ENCODE measurements at places on chromosomes 2 and 18.

DNA sequence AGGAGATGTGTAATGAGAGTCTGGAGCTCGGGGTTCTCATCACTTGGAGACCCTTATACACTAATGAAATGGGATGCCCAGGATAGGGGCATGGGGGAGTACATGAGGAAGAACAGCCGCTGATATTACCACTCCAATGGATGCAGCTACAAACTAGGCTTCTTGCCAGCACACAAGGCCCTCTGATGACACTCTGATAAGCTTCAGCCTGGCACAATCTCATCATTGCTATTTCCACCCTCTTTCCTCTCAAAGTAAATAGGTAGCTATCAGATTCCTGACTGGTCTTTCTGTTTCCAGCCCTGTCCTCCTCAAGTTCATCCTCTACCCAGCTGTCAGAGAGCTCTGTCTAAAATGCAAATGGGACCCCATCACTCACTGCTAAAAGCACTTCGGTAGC, 103.0 kb downstream of the GPR39 start:
- DNase-seq: no peak

- no peak for DNase-seq
Measured at GRCh38 chr18:73681398-73681797, 466.2 kb downstream of the FBXO15 start.

GRCh38 chr2:20486571-20486970, 39.7 kb downstream of the RHOB start:
- no peak for DNase-seq

GRCh38 chr2:237577956-237578870, 11.8 kb downstream of the PRLH start:
- no peak for DNase-seq

DNA sequence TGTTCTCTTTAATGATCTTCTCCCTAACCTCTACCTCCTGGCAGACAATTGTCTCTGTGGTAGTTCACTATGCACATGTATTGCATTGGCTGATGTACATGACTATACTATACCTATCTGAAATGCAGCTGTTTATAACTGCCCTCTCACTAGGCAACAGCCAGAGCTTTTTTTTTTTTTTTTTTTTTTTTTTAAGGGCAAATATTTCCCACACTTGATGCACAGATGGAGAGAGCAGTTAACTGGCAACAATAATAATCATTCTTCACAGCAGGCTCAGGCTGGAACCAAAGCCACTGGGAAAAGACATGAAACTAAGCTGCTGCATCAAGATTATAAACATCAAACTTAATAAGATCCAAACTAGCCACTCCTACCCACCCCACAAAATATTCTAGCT, 707.7 kb downstream of the LRP1B start:
- no peak for DNase-seq

- DNase-seq: no peak
Measured at GRCh38 chr2:72004976-72005375, 142.7 kb downstream of the CYP26B1 start.

- no peak for DNase-seq
Measured at GRCh38 chr18:79218605-79219190, 149.5 kb downstream of the ATP9B start.

- peak; percentile 14 for DNase-seq
Measured at GRCh38 chr2:98734823-98735260, 3.9 kb upstream of the MGAT4A start.

Data from K562 (cell line).